Activated CD4-positive, CD25-positive, alpha-beta regulatory T cell (primary cell): ENCODE measurements at places on chromosomes 6 and 20.

- DNase-seq, result no peak
Measured at GRCh38 chr6:111381123-111381522, 101.9 kb downstream of the REV3L start.

- DNase-seq, result no peak
Measured at GRCh38 chr6:153944201-153944600, 94.8 kb upstream of the OPRM1 start.

DNA sequence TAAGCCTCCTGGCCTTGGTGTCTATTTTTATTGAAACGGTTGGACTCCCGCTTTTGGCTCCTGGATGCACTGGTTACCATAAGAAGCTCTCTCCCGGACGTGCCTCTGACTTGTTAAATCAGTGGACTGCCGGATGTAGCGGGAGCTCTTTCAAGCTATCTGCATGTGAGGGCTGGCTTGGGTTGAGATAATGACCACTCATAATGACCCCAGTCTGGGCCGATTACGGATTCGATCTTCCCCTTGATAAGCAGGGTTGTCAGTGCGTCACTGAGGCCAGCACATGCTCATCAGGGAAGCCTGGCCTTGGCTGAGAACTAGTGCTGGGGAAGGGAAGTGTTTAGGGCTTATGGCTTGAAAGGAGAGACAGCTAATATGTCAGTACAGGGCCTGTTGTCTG, 528.1 kb downstream of the CDH26 start:
- DNase-seq, result no peak

DNA sequence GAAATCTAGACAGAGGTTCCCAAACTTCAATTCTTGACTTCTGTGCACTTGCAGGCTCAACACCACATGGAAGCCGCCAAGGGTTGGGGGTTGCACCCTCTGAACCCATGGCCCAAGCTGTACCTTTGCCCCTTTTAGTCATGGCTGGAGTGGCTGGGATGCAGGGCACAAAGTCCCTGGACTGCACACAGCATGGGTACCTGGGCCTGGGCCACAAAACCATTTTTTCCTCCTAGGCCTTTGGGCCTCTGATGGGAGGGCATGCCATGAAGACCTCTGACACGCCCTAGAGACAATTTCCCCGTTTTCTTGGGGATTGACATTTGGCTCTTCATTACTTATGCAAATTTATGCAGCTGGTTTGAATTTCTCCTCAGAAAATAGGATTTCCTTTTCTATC, 342.0 kb downstream of the TPBG start:
- no peak for DNase-seq

- DNase-seq, result no peak
Measured at GRCh38 chr6:31744422-31744821, 4.6 kb downstream of the MSH5 start.

GRCh38 chr20:58838174-58838573, 12.5 kb downstream of the GNAS-AS1 start:
- DNase-seq, result no peak

- no peak for DNase-seq
Measured at GRCh38 chr6:50264995-50265571, 215.4 kb upstream of the DEFB112 start.

- DNase-seq, result no peak
Measured at GRCh38 chr6:152298055-152298647, 339.0 kb downstream of the SYNE1 start.

DNA sequence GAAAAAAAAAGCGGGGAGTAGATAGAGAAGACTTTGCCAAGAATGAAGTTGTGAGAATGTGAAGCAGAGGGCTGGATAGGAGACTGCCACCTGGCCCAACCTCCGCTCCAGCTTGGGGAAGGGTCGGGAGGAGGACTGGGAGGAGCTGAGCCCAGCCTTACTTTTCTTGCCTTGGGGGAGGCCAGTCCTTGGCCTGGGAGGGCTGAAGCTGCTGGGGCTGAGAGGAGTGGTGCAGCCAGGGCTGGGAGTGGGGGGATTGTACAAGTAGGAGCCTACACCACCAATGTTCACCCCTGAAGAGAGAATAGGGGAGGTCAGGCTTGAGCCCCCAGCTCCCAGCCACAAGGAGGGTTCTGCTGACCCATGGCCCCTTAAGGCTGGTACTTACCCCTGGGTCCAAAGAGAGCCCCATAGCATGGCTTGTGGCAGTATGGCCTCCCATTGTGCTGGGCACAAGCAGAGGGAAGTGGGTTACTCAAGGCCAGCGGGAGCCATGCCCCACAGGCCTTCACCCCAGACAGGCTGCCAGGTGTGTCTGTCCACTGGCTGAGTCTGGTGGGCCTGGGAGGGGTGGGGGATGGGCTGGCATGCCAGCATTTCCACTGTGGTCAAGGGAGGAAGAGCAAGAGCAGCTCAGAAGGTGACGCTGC, 1.1 kb downstream of the CRIP3 start:
- DNase-seq, result no peak

- no peak for DNase-seq
Measured at GRCh38 chr6:47306887-47307286, 2.8 kb downstream of the TNFRSF21 start.

DNA sequence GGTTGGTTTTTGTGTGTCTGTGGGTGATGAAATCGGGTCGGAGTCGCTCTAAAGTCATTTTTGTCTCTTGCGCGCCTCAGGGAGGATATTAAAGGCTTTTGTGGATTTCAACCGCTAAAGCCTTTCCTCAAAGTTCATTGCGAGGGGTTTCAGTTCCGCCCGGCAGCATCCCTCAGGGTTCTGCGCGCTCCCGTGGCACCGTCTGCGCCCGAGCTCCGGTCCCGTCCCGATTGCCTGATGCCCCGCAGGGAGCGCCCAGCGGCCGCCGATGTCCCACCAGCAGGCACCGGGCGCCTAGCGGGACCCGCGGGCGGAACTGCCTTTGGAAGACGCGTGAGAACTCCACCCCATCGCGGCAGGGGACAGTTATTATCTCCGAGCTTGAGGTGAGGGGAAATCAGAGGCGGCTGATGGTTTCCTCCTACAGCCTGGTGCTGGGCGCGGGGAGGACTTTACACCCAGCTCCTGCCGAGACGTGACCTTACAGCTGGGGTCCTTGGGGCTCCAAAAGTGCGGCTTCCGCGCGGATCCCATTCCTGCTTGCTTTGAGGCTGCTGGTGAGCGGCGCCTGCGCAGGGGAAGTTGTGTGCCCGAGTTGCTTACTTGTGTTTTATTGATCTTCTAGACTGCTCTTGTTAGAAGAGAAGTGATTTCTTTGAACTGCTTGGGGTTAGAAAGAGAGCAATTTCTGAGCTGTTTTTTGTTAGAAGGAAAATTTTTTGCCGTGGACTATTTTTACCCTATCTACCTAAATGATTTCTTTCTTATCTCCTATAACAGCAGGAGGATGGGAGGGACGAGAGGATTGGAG, 27.1 kb downstream of the ULBP1 start:
- DNase-seq, result no peak

- no peak for DNase-seq
Measured at GRCh38 chr6:71886184-71887005, at the start of gene RIMS1. TSS of gene RIMS1 (plus strand) at chr6:71886550. CDS start at chr6:71887024, 474 bp downstream.

GRCh38 chr6:149031201-149031858, 284.5 kb downstream of the UST start:
- no peak for DNase-seq

GRCh38 chr6:88119769-88120168, 46.4 kb downstream of the CNR1 start:
- no peak for DNase-seq

DNA sequence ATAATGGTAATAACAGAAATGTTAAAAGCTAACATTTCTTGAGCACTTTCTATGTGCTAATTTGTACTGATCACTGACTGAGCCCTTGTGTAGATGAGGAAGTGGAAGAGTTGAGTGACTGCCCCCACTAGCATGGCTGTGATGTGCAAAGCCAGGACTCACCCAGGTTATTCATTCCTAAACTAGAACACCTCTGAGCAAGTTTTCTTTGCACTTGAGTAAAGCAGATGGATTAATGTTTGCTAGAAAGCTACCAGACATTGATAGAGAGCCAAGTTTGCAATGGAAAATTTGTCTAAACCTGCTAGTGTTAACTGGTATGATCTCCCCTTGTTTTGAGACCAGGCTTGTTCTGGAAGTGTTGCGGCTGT, 467.4 kb upstream of the PLCB4 start:
- DNase-seq, result no peak

DNA sequence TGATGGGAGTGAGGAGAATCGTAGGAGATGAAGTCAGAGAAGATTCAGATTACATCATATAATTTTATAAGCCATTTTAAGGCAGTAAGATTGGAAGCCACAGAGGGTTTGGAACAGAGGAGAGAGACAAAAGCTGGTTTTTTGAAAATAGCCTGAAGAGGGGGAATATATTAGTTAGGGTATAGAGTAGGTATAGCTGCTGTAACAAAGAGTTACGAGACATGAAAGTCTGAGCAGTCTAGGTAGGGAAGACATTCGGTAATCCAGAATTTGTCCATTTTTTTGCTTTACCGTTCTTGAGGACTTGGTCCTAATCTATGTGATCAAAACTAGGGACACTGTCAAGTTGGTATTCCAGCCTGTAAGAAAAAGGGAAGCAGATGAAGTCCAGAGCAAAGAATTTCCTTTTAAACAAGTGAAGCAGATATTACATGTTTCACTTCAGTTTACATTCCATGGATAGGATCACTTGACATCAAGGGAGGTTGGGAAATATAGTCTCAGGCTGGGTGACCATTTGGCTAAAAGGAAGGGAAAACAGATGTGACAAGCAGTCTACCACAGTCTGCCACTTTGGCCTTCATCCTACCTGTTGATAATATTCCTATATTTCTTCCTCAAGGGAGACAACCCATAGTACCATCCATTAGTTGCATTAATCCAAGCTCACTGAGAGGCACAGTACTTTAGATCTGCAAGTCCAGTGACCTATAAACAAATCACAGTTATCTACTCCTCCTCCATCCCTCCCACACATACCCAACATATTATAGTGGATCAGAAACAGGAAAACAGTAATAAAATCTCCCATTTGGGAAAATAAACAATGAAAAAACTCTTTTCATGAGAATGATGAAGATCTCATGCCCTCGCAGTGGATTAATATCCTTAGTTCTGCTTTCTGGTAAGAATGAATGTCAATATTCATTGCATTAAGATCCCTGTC, 10.2 kb downstream of the FAM135A start:
- no peak for DNase-seq

GRCh38 chr6:109454496-109455436, 806 bp downstream of the MICAL1 start:
- DNase-seq, result peak; percentile 41
